GM10248 (cell line): ENCODE measurements at places on chromosomes 2 and 18.

GRCh38 chr2:217107480-217107879 lies 247.6 kb upstream of the TNP1 start:
- DNase-seq: no peak

GRCh38 chr2:16069933-16070647 lies 129.7 kb downstream of the MYCN start:
- no peak for DNase-seq

- DNase-seq: no peak
Observed at GRCh38 chr2:79001285-79001684, 24.2 kb upstream of the REG3G start.

DNA sequence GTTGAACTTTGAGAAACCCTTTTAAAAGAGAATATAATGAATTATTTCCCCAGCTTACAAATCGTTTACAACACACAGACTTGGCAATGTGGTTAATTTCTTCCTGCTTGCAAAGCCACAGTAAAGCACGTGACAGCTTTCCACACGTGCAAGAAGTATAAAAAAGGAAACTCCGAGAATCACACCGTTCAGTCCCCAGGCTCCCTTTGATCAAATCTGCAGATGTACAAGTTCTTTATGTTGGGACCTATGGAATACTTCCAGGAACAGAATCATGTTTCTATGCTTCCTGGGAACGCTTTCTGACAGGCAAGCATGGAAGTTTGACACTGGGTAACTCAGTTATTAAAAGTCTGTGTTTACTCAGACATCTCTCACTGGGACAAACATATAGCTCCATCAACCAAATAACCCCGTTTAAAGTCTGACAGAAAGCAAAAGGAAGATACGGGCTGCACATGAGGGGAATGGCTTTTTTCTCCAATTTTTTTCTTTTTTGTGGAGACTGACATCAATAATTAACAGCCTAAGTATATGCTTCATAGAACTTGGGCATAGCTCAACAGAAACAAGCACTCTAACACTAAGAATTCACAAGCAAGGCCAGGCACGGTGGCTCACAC lies 134.8 kb downstream of the EIPR1 start:
- DNase-seq: no peak

DNA sequence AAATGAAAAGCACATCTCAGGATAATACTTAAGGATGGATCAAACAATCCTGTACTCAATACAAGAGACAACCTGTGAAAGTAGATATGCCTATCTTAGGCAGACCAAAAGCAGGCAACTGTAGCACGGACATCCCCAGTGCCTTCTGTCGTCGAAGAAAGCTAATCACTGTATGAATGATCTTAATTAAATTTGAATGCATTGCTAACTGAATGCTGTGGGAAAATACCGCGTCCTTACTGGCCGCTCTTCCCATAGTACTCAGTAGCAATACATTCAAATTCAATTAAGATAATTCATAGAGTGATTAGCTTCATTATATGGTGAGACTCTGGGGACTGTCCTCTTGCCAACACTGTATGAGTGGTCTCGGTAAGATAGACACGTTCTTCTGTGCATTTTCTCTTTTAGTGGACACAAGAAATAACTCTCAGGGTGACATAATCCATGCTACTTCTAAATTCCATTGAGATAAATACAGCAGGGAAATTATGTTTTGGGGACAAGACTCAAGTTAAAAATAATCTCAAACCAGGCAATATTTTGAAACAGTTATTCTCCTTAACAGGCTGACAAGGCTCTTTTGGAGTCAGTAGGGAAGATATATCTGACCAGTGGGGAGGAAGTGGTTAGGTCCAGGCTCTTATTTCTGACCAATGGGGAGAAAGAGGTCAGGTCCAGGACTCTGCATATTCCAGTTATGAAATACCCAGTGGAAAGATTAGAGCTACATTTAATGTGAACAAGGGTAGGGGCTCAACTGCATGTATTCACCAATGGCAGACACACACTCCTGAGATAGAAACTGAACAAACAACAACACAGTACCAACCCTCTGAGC lies 97.3 kb downstream of the DOCK10 start:
- no peak for DNase-seq

DNA sequence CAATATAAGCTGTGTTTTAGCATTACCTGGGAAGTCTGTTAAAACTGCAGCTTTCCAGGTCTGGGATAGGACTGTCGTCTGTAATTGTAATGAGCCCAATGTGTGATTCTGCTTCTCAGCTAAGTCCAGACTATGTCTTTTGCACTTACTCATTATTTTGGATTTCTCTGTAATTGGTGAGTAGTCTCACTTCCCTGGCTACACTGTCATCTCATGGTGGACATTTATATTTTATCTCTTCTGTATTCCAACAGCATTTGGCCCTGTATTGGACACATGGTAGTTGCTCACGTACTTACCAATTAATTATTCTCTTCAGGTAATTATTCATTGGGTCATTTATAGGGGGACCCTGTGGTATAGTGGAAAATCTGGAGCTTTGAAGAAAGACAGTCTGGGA lies 28.0 kb downstream of the LHCGR start:
- no peak for DNase-seq

DNA sequence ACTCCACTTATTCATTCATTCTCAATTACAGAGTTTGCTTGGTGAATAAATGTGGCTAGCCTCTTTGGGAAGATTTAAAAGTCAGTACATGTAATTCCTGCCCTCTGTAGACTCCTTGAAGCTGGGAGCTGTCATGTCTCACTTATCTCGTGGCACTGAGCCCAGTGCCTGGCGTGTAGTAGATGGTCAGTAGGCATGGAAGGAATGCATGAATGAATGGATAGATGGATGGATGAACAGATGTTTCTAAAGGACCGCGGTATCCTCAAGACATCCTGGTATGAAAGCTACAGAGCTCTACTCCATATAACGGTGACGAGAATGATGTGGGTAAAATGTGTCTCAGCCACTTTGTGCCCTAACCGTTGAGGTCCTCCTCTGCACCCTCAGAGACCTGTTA lies 83.0 kb downstream of the MARCO start:
- no peak for DNase-seq

GRCh38 chr2:186027922-186028321 lies 289.3 kb downstream of the FSIP2 start:
- DNase-seq: no peak

- DNase-seq: no peak
Observed at GRCh38 chr2:158795195-158795924, at the start of gene DAPL1. Gene DAPL1, plus strand, starts transcription at chr2:158795317. Its CDS starts 56 bp downstream, at chr2:158795373.

DNA sequence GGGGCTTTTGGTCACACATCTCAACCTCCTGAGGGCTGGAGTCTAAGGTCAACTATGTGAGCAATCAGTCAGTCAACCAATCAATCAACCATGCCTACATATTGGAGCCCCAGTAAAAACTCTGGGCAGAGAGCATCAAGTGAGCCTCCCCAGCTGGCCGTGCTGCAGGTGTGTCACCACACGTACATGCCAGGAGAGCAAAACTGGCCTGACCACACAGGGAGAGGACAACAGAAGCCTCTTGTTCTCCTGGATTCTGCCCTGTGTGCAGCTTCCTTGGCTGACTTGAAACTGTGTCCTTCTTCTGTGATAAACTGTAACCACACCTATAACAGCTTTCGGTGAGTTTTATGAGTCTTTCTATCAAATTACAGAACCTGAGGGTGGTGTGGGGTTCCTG lies 25.9 kb downstream of the GPR35 start:
- no peak for DNase-seq

DNA sequence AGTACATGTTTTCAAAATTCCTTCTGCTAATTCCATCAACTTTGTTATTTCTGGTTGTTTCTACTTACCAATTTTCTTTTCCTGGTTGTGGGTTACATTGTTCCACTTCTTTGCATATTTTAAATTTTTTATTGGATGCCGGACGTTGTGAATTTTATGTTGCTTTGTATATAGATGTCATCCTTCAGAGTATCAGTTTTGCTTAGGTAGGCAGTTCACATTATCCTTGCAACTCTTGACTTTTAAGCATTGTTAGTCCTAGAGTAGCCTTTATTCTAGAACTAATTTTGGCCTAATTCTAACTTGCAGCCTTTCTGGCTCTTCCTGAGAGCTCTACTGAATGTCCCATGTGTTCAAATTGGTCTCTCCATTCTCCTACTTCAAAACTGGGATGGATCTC lies 228.7 kb upstream of the MC4R start:
- no peak for DNase-seq

- no peak for DNase-seq
Observed at GRCh38 chr2:126750506-126750905, 94.5 kb downstream of the GYPC start.

DNA sequence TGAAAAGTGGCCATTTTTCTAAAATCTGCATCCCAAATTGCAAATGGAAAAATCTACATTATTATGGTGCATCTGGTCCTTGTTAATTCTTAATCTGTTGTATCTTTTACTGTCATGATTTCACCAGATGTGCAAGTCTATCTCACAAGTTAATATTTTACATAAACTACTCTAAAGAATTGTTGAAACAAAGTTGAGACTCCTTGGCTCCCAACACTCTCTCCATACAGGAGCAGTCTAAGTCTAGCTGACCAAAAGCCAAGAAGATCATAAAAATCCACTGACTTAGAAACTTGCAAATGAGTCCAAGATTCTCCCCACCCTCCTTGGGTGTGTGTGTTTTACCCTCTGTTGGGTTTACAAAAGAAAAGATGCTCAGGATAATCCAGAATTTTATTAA lies 85.1 kb downstream of the NCKAP5 start:
- no peak for DNase-seq

DNA sequence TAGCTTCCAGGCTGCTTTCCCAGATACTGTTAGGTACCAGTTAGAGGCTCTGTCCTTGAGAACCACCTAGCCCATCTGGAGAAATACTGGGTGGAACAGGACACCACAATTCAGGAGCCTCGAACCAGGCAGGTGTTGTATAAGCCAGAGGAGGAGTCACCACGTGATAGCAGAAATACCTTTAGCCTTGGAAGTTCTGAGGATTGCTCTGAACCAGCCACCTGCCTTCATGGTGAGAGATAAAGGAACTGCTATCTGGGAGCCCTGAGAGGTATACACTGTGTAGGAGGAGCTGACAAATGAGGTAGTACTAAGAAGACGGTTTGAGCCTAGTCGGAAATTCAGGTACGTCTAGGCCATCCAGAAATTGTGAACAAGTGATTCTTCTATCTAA lies 7.6 kb upstream of the GPBAR1 start:
- no peak for DNase-seq

DNA sequence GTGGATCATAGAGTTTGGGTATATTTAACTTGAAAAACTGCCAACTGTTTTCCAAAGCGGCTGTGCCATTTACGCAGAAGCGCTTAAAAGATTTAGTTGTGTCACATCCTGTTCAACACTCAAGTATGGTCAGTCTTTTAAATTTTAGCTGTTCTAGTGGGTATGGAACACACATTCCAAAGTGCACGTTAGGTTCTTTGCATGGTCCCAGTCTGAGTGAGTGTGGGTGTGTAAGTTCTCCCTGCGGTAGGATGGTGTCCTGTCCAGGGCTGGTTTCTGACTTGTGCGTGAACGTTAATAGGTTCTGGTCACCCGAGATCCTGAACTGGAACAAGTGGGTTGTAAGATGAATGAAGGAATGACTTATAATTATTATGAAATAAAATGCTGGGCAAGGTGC lies 28.4 kb upstream of the IL36G start:
- no peak for DNase-seq
